ENCODE measurements at places on chromosomes 11 and 22.

DNA sequence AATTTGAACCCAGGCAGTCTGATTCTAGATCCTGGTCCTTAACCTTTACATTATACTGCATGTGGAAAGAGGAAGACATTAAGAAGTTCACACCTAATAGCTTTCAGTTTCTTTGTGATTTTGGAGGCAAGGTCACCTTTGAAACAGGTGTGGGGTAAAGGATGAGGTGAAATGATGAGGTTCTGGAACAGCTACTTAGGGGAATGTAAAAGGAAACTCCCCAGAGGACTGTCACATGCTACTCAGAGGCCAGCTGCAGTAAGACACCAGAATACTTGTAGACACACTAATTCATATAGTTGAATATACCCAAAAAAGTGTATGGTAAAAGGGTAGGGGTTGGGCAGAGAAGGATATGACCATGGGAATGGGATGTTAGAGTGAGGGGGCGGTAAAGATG is 5.4 kb downstream of the APIP start:
- no peak for DNase-seq

GRCh38 chr22:41975299-41976069 is 6.2 kb downstream of the SEPTIN3 start:
- DNase-seq: no peak

GRCh38 chr11:14026961-14027360 is 64.4 kb downstream of the SPON1 start:
- no peak for DNase-seq

GRCh38 chr22:36237462-36238372 is 1.6 kb downstream of the APOL2 start:
- no peak for DNase-seq

- no peak for DNase-seq
Measured at GRCh38 chr11:100575860-100576717, 111.0 kb upstream of the ARHGAP42 start.

- no peak for DNase-seq
Measured at GRCh38 chr11:71432761-71433647, 15.2 kb downstream of the DHCR7 start.

- DNase-seq: no peak
Measured at GRCh38 chr11:66882561-66883015, 25.7 kb downstream of the LRFN4 start.

DNA sequence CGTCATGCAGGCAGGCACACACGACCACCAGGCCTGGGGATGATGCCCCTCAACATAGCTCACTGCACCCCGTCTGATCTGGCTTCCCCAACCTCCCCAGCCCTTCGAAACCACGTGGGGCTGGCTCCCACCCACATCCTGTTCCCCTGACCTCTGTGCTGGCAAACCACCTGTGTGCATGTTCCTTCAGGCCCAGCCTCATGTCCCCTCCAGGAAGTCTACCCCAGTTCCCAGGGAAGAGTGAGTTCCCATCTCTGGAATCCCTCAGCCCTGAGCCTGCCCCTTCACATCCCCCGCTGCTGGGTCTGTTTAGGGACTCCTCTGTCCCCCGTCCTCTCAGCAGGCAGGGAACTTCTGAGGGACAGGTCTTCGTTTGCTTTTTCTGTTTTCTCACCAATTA is 7.1 kb downstream of the SLC7A4 start:
- DNase-seq: no peak

DNA sequence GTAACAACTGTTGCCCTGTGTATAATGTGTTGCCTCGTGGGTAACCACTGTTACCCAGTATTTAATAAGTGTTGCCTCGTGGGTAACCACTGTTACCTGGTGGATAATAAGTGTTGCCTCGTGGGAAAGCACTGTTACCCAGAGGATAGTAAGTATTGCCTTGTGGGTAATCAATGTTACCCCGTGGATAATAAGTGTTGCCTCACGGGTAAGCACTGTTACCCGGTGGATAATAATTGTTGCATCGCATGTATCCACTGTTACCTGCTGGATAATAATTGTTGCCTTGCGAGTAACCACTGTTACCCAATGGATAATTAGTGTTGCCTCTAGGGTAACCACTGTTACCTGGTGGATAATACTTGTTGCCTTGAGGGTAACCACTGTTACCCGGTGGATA is 17.1 kb upstream of the NXPE4 start:
- DNase-seq: no peak

GRCh38 chr11:129418039-129418438 is 42.4 kb downstream of the BARX2 start:
- no peak for DNase-seq

- DNase-seq: no peak
Measured at GRCh38 chr22:49536571-49537131, 291.0 kb downstream of the BRD1 start.

- no peak for DNase-seq
Measured at GRCh38 chr11:64759722-64760719, at the start of gene PYGM. Gene PYGM, minus strand, starts transcription at chr11:64759974. Its CDS starts 76 bp downstream, at chr11:64759898.

Measured in HuH-7.5 (cell line).